ENCODE measurements at places on chromosomes 5 and 9.
A peak's percentile ranks its signal among the peaks of the same experiment; 100 is the strongest.

GRCh38 chr5:18797222-18797621, 1163.0 kb downstream of the TAF11L14 start:
- no peak for DNase-seq

- DNase-seq, result no peak
These were observed 70.0 kb upstream of the SSBP2 start for GRCh38 chr5:81820863-81821262.

GRCh38 chr5:134136771-134137170, 22.3 kb downstream of the TCF7 start:
- no peak for DNase-seq

DNA sequence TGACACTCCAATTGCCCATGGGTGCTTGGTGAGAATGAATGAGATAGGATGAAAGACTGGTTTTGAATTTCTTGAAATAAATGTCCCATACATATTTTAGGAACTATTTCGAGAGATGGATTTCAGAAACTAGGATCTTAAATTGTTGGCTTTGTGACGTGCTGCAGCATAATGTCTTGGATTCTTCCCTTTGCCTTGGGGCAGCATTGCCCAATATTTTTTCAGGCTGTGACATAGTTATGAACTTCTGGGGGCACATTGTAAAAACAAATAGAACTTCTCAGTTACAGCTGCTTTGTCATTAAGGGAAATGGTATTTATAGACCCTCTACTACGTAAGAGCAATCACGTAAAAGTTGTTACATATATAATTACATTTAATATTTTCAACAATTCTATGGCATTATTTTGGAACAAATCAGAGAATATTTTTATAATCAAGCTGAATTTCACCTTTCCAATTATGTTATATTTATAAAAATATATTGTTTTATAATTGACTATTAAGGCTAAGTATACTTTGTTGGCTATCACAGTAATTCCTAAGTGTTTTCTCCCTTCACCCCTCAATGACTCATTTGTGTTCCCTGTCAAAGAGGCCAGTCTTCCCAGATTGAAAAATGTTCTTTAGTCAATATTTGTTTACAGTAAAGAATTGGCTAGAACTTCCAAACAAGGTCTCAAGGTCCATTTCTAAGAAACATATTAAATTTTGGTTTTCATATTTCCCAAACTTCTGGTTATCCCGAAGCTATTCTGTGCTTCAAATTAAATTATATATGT, 1388.3 kb upstream of the ACO1 start:
- DNase-seq, result no peak

DNA sequence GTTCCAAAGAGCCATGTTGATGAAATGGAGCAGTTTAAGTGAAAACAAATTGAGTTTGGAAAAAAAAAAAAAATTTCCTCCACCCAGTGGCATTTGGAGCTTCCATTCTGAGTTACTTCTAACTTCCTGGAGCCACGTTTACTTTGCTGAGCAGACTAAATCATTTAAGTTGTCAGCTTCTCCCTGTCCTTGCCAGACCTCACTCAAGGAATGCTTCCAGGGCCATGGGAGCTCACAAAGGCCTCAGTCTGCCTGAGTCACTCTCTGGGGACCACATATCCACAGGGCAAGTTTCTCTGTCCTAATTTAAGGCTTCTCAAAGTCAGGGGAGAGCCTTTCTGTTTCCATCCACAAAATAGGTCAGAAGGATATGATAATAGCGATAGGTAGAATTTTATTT, 210.3 kb upstream of the TNC start:
- DNase-seq, result no peak

- no peak for DNase-seq
These were observed 371.6 kb downstream of the PIK3R1 start for GRCh38 chr5:68587171-68587570.

GRCh38 chr5:157390551-157391297, 69.3 kb upstream of the NIPAL4 start:
- no peak for DNase-seq

DNA sequence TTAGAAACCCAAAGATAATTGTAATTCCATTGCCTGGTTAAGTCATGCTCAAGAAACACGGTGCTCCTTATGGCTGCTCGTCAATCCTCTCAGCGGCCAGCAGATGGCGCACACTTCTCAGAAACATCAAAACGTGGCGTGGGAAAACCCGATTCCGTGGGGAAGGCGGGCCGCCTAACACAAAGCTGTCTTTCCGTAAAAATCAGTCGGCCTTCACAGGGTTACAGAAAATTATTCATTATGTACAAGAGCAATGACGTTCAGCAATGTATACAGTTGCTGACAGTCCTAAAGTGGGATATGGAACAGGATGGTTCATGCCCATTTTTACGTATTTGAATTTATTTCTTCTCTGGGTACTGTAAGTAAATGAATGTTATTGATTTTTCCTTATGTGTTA, 83.5 kb downstream of the PDE4D start:
- peak; percentile 26 for DNase-seq

DNA sequence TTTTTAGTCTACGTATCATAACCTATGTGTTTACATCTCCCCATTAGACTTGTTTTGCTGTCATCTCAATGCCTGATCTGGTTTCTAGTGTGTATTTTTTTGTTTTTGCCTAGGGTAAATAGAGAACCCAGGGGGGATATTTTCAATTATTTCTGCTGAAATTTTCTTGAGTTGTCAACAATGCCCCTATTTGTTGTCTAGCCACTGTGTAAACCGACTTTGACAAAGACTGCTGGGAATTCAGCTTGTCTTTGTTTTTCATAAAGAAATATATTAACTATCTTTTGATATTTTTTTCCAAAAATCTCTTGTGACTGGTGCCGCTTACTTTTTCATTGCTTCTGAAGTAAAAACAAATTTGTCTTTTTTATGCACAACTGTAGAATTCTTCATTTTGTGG, 28.1 kb downstream of the MACIR start:
- DNase-seq, result no peak

- DNase-seq, result no peak
These were observed 24.3 kb downstream of the CENPP start for GRCh38 chr9:92349771-92350739.

DNA sequence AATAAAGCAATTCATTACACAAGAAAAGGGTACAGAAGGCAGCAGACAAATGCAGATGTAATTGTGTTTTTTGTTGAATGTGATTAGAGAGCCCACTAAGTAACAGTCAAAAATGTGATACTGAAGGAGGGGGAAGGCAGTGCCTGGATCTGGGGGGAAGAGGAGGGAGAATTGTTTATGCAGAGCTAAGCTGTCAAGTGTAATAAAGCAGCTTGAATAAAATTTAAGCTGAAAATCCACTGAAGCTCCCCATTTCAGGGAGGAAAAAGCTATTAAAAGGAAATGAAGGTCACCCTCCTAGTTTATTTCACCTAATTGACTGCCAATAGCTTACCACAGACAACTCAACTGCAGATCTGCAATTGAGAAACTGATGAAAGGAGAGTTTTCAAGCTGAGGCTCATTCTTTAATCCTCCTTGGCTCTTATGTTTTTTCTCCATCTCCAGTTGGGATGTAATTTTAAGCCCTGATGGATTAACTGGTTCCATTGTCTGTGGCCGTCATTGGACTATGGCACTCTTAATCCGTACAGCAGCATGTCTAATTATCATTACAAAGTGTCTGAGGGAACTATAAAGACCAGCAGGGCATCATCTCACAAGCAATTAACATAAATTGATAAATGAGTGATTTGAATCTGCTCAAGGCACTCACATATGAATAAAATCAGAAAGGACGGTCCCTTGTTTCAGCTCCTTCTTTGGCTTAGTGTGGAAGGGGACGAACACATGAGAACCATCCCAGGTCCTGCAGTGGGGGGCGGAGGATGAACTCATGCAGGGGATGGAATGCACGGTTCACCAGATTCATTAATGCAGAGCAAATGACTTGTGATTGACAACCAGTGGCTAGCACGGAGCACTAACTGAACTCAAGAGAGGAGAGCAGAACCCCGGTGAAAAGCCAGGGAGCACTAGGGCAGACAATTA, 38.5 kb downstream of the TLE1 start:
- DNase-seq, result no peak

GRCh38 chr5:10439692-10440091, 2.0 kb upstream of the ROPN1L start:
- DNase-seq, result no peak

DNA sequence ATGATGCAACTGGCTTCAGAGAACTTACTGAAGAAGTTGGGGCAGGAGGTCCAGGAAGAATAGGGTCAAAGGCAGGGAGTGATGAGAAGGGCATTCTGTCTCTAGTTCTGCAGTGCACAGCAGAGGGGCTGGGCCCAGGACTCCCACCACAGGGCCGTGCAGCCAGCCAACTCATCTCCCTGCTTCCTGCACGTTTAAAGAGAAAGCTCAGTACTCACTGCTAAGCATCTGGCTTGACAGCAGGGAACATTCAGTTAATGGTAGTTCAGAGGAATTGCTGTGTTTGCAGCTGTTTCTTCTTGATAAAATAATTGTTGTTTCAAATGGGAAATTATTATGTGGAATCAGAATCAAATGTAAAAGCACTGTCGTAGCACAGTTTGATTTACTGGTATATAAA, 25.6 kb upstream of the SCAMP1 start:
- DNase-seq, result no peak

DNA sequence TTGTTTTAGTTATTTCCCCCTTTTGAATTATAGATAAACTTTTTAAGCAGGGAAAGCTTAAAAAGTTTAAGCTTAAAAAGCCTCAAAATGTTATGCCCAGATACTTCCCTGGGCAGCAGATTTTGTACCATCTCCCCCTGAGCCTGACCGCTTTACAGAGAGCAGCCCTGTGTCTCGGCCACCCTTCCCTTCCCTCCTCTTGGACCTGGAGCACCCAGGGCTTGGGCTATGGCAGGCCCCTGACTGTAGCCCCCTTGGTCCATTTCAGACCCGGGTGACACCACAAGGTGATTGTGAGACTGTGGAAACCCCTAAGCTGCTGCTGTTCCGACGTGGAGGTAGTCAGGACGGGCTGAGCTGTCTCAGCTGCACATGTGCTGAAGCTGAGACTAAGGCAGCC, 97.7 kb downstream of the RALGPS1 start:
- DNase-seq, result no peak

DNA sequence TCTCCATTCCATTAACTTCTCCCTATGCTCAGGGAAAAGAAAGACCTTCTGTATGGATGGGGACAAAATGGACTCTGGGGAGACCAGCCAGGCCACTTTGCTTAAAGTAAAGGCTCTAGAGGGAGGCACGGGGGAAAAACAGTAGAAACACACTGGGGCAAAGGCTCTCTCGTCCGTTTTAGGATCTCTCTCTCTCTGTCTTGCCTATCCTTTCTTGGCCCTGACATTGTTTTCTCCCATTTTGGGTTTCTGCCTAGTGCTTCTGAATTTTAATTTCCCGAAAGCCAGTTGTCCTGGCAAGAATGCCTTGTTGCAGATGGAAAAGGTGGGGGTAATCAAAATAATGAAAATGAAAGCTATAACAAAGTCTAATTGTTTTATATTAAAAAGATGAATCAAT, 28.2 kb downstream of the NMUR2 start:
- DNase-seq, result no peak

GRCh38 chr9:129163753-129164152, 14.3 kb downstream of the IER5L start:
- DNase-seq, result no peak

DNA sequence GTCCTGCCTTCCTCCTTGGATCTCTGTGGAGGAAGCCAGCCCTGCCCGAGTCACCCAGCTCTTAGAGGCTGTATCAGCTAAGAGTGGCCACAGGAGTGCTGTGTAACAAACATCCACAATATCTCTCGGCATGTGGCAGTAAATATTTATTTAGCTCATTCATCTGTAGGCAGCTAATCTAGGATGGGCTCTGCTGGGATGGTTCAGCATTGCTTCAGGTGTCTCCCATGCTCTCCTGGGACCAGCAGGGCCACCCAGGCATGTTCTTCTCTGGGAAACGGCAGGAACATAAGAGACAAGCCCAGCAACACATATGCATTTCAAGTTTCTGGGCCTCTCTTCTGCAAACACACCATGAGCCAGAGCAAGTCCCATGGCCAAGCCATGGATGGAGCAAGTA, 56.1 kb downstream of the HRH2 start:
- no peak for DNase-seq

DNA sequence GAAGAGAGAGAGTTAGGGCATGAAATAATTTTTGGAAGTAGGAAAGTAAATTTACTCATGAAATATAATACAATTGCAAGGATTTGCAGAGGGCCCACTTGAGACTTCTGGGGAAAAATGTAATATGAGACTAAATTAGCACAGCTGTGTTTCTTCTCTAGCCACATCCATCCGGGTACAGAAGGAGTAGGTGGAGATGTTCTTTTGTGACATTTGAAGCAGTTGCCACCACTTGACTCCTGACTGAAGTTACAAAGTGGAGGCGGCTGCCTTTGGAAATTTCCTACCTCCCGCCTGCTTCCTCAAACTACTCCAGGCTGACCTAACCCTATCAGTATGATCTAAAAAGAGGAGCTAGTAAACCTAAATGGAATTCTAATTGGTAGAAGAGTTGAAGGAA, 58.1 kb upstream of the SHISAL2B start:
- no peak for DNase-seq

GRCh38 chr5:3122216-3122615, 370.7 kb upstream of the IRX2 start:
- no peak for DNase-seq

DNA sequence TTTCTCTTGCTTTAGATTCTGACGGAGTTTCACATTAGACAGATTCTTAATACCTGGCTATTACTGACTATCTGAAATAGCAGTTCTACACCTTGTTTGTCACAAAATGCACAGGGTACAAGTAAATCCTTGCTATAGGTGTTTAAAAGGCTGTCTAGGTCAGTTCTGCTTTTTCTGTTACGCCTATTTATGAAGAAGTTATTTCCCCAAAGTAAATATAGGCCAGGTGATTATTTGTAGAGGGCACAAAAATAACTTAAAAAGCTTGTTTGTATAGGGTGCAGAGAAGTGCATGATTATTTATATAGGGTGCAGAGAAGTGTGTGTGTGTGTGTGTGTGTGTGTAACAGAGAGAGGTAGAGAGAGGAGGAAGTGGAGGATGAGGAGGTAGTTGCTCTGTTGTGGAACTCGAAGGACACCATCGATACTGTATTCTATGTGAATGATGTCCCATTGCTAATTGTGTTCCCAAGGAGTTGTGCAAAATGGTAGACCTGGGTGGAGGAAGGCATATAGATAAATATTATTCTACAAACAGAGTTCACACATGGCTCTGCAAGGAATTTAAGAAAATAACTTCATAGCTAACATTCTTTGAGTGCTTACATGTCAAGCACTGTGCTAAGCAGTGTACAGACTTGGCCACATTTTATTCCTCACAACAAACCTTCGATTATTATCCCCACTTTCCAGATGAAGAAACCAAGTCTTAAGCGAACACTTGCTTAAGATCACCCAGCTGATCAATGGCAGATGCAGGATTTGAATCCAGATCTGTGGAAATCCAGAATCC, 96.3 kb upstream of the EQTN start:
- no peak for DNase-seq

DNA sequence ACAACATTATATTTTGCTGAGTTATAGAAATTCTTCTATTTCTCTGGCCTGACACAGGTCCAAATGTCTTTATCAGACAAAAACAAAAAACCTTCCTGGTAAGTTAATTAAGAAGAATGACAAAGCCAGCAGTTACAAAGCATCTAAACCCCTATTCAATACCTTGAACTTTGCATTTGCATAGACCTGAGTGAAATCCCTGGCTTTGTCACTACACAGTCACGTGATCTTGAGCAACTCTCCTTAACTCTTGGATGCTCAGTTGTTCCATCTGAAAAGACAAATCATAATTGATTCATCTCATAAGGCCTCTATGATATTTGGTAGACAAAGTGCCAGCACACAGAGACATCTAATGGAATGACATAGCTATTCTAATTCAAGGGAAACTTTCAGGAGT, 166.6 kb upstream of the PPP1R2B start:
- DNase-seq, result no peak

Data from HuH-7 (cell line).